Ecto neural progenitor cell (in vitro differentiated cells): ENCODE measurements at places on chromosomes 11 and 22.

DNA sequence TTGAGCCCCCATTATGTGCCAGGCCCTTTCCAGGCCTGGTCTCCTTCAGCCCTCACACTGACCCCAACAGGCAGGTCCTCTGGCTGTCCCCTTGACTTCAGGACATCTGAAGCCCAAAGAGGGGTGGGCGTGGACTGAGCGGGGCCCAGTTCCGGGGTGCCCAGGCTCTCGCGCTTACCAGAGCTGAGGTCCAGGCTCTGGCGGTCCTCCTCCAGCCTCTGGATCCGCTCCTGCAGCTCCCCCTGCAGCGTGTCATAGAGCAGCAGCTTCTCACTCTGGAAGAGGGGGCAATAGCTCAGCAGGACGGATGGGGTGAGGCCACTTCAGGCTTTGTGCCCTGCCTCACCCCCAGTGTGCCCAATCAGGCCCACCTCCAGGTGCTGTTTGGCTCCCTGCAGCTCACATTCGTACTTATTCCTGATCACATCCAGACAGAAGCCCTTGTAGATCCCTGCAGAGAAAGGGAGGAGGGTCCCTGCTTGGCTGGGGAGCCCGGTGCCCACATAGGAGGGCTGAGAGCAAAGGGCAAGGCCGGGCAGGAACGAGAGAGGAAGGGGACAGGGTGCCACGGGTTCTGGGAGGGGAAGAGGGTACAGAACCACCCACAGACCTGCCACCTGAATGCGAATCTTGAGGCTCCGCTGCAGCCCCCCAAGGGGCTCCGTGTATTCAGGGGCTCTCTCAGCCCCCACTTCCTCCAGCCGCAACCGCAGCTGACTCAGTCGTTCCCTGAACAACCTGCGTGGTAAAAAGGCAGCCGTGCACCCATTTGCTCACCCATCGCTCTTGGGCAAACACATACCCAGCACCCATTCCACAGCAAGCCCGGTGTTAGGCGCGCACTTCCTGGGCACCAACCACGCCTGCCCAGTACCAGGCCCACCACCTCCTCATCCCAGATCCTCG, 4.1 kb downstream of the BRMS1 start:
- peak; percentile 44 for DNase-seq

DNA sequence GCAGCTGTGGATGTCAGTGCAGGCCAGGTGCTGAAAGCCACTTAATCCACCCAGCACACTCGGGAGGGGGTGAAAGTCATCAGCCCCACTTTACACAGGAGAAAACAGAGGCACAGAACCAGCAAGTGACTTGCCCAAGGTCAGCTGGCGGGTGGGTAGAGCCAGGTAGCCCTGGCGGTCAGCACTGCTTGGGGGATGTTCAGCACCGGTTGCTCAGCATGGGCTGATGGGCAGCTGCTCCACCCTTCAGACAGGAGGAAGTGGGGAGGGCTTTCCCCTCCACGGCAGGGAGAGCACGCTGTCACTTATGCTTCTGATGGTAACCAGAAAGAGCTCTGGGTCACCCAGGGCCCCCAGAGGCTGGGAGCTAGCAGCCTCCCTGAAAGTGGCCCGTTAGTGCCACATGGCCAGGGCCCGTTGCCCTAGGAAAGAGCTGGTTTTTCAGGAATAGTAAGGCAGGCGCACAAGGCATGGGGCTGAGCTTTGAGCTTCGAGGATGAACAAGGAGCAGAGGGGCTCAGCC, 417.9 kb downstream of the CTTN start:
- DNase-seq: no peak

- no peak for DNase-seq
Measured at GRCh38 chr11:92311616-92312449, 87.2 kb downstream of the FAT3 start.

GRCh38 chr22:20128902-20129746, 2.5 kb upstream of the ZDHHC8 start:
- DNase-seq: no peak

DNA sequence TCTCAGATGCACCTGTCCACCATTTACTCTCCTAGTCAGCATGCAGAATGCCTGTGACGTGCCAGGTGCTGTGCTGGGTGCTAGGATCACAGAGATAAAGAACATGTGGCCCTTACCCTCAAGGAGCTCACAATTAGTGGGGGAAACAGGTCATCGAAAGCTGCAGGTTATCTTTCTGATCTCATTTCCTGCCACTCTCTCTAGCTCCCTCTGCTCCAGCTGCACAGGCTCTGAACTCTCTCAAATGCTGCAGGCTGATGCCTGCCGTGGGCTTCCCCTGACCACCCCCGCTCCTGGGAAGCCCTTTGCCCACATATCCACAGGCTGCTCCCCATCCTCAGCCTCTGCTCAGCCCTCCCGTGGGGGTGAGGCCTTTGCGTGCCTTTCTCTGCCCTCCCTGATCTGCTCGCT, 29.6 kb downstream of the SHANK3 start:
- no peak for DNase-seq

DNA sequence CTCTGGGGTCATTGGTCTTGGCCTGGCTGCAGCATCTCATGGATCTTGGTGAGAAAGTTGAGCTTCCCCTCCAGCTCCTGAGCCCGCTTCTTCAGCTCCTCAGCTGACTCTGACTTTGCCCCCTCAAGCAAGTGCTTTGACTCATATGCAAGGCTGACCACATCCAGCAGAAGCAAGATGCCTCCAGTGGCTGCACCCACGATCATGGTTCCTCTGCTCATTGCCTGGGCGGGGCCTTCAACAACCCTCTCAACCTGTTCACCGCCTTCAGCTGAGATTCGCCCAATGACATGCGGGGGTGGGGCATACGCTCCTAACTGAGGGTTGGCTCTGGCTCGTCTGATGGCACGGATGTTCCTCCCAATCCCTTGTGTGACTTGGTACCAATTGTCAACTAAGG, 11.9 kb downstream of the APOL2 start:
- no peak for DNase-seq

GRCh38 chr22:29149841-29150555, 55.7 kb upstream of the EMID1 start:
- peak; percentile 60 for DNase-seq

GRCh38 chr22:30392661-30393321, 4.0 kb upstream of the SEC14L2 start:
- peak; percentile 67 for DNase-seq

DNA sequence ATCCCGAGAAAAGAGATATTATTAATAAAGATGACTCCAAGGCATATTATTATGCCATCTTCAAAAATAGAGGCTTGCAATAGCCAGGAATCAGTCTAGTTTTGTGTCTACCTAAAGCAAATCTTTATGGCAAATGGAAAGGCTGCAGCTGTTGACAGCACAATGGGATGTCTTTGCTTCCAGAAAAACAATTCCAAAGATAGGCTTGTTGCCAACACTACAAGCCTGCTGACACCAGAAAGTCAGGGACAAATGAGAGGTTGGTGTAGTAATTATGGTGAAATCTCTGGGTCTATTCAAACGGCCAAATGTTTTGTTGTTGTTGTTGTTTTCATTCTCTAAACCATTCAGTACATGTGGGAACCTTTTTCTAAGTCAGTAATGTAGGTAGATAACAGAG, 101.8 kb downstream of the LUZP2 start:
- DNase-seq: no peak

DNA sequence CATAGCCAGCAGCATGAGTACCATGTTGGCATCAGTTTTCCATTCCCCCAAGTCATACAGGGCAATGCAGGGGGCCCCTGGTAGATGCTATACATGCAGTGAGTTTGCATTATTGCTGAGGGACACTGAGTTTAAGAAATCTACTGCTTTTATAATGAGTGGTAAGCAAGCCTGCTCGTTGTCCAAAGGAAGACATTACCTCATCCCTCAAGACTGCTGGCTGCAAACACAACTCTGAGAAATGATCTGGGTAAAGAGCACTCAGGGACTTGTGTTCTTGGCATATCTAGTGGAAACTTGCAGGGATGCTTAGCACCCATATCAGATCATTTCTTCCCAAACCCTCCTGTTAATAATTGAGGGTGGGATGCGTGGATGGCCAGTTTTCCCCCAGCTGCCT, 77.9 kb downstream of the CWC15 start:
- no peak for DNase-seq

- no peak for DNase-seq
Measured at GRCh38 chr11:69180226-69180625, 24.5 kb downstream of the SMIM38 start.

DNA sequence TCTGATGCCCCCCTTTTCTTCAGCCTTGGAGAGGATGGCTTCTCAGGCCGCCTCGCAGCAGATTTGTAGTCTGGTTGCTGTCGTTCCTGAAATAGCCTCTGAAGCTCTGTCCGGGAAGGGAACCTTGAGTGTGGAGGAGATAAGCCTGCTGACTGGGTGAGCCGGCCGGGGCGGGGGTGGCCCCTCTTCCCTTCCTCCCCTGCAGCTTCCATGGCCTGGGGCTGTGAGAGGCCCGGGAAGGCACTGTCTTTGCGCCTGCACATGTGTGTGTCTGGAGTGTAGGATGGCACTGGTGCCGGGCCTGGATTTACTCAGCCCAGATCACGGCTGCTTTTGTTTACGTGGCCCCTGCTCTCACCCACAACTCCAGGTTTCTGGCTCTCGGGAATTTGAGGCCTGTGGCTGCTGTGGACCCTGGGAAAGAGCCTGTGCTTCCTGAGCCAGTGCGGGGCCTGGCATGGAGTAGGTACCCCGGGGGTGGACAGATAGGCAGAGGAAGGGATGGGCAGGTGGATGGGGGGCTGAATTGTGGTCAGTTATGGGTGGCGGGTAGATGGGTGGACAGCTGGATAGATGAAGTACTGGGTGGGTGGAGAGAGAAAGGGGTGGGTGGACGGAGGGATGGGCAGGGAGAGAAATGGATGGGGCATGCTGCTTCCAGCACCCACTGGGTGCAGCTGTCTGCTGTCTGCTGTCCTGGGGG, 16.6 kb downstream of the KCNQ1 start:
- DNase-seq: peak; percentile 47

GRCh38 chr11:35313760-35314153, 105.6 kb downstream of the SLC1A2 start:
- DNase-seq: no peak

DNA sequence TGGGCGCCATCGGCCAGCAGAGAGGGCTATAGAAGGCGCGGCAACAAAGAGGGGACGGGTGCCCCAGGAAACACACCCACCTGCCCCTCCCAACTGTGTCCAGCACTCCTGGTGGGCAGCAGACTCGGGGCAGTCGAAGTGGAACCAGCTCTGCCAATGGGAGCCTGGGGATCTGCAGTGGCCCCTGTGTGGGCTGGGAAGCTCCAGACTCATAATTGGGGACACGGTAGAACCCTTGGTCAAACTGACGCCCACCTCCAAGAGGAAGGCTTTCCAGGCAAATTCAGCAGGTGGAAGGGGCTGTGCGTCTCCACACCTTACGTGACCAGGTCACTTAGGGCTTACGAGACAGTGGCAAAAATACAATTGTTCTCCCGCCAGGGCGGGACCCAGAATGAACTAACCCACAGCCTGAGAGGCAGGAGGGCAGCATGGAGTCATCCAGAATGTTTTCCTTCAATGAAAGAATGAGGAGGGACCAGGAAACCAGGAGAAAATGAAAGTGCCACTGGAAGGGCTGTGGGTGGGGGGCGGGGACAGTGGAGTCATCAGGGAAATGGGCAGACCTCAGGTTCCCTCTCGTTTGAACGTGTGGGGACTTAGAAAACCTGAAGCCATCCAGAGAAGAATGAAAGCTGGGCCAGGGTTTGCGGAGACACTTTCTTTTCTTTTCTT, 53.2 kb upstream of the SHANK2 start:
- no peak for DNase-seq

- DNase-seq: no peak
Measured at GRCh38 chr11:128484172-128484571, 103.2 kb downstream of the ETS1 start.

GRCh38 chr22:20031732-20032406, 11.0 kb downstream of the TANGO2 start:
- DNase-seq: no peak

GRCh38 chr11:83088965-83089364, 17.3 kb upstream of the RAB30 start:
- no peak for DNase-seq

DNA sequence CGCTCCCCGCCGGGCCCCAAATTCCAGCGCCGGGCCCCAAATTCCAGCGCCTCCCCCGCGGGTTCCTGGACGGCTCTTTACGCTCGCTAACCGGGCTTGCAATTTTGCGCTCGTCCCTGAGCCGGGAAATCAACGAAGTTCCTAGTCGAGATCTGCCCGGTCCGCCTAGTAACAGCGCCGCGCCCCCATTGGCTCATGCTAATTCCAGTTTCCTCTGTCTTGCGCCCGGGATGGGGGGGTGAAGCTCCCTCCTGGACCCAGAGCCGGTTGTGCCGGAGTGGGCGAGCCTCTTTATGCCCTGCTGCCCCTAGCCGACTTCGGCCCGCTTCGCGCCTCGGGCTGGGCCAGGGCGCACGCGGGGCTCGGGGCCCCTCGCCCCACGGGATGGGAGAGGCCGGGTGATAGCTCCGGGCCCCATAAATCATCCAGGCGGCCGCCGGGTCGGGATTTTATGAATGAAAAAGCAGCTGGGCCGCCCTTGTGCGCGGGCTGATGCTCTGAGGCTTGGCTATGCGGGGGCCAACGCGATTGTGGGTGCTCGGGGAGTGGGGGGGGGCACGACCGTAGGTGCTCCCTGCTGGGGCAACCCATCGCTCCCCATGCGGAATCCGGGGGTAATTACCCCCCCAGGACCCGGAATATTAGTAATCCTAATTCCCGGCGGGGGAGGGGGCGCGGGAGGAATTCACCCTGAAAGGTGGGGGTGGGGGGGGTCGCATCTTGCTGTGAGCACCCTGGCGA, 1.8 kb upstream of the CCND1 start:
- DNase-seq: peak; percentile 98

- no peak for DNase-seq
Measured at GRCh38 chr11:70544067-70544773, 145.9 kb downstream of the CTTN start.

- DNase-seq: no peak
Measured at GRCh38 chr11:2940147-2940920, 11.1 kb upstream of the PHLDA2 start.

- DNase-seq: no peak
Measured at GRCh38 chr11:37704791-37705190, 1106.8 kb upstream of the RAG2 start.

GRCh38 chr11:113289431-113290187, 24.8 kb upstream of the TTC12 start:
- peak; percentile 84 for DNase-seq

DNA sequence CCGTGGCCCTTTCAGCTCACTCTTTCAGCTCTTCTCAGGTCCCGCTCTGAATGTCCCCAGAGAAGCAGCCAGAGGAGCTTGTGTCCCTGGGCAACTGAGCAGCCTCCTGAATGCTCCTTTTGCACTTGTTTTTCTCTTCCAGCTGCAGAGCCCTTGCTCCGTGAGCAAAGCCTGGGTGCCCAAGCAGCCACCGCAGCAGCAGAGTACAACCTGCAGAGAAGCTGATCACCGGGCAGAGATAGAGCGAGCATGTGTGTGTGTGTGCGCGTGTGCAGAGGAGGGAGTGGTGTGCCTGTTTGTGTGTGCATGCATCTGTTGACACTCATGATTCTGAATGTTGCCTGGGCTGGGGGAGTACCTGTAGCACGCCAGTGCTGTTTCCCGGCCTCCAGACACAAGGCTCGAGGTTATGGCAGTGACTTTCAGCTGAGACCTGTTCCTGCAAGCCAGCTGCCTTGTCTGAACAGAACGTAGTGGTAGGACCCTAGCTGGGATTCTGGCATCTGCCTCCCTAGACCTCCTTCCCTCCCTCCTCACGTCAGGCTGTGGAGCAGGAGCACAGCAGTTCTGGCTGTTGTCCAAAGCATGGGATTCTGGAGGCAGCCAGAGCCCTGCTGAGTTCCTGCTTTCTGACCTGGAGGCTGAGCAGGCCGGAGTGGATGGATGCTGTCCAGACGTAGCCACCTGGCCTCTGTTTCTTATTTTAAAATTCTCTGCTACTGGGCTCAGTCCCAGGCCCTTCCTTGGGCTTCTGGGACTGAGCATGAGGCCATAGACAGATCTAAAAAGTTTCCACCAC, 4.5 kb upstream of the MAPK8IP1 start:
- no peak for DNase-seq

GRCh38 chr11:73200256-73200655, 17.8 kb upstream of the P2RY2 start:
- no peak for DNase-seq
